Right lobe of liver (tissue), 6 donors: ENCODE measurements at places on chromosomes 11 and 22. TPM values are rescaled to one million over a fixed set of nuclear protein-coding genes. Genes with fewer than 3 reads are reported as not detected.

- DNase-seq = no peak
Observed at GRCh38 chr11:65585396-65586246, 9.8 kb downstream of the EHBP1L1 start.

Gene CECR2
- total RNA-seq = 8.8 TPM

GRCh38 chr11:32831221-32831620 lies 1.5 kb downstream of the PRRG4 start:
- DNase-seq = no peak

Gene SCN3B
- 0.09 TPM for total RNA-seq

DNA sequence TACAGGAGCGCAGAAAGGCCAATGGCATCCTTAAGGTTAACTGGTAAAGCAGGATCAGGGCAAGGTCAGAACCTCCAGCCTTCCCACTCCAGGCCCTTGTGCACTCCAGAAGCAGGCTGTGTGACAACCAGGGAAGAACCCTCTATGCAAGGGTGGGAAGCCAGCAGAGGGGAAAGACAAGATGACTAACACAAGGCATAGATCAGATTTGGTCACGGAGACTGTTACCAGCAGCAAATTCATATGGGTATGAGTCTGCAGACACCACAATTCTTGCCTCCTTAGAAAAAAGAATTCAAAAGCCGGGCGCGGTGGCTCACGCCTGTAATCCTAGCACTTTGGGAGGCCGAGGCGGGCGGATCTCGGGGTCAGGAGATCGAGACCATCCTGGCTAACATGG lies 39.8 kb upstream of the MTNR1B start:
- DNase-seq = no peak

- DNase-seq = no peak
Observed at GRCh38 chr11:121670805-121671282, 218.1 kb upstream of the SORL1-AS1 start.

DNA sequence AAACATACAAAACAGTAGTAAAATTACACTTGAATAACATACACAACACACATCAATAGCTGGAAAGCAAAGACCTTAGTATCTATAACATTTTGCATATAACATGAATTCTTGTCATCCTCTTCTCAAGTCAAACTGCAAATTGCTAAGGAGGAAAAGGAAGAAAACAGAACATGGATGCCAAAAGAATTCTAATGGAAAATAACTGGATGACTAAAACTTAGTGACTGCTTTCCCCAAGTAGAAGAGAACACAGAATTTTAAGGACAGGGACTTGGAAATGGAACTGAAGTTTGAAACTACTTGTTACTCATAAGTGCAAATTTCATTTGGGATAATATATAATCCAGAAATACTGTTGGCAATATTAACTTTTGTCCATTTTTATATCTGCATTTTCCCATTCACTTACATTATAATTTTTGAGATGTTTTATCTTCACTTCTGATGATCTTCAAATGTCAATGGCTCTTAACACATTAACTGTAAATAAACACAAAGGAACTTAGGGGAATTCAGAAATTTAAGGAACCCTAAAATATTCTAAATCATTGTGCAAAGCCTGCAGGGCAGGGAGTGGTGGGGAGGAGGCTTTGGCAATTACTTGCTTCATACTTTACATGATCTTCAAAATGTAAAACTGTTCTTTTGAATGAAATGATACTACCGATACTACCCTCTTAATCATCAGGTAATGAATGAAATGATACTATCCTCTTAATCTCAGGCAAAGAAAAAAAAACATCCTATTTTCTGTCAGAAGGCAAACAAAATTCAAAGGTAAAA lies 9.9 kb downstream of the MTMR2 start:
- DNase-seq = no peak

GRCh38 chr11:12166299-12167060 lies 56.1 kb downstream of the MICAL2 start:
- no peak for DNase-seq
